ACHN (cell line): ENCODE measurements at places on chromosomes 2 and 18.

- DNase-seq: no peak
Observed at GRCh38 chr2:25844089-25844488, 34.2 kb downstream of the ASXL2 start.

- DNase-seq: peak; percentile 64
Observed at GRCh38 chr2:44016282-44016681, 20.5 kb upstream of the LRPPRC start.

DNA sequence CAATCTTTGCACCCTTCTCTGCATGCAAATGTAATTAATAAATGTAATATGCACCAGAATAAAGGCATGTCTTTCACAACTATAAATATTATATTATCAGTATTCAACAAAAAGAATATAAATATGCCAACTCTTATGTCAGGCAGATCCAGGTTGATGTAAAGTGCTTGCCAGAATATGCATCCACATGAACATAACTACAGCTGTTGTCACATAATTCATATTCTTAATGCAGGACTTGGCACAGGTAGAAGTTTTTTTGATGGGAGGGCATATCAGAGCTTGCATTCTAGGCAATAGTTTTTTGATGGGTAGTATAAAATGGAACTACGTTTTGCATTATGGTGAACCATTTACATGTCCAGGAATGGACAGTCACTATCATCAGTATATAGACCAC is 544.3 kb downstream of the ZNF804A start:
- no peak for DNase-seq

GRCh38 chr2:64405581-64406406 is 48.2 kb upstream of the LGALSL start:
- DNase-seq: no peak

GRCh38 chr2:64869126-64869525 is 120.1 kb upstream of the SLC1A4 start:
- DNase-seq: no peak

GRCh38 chr2:10524851-10525572 is 76.9 kb upstream of the ODC1 start:
- no peak for DNase-seq

- DNase-seq: no peak
Observed at GRCh38 chr18:58021504-58021903, 22.5 kb upstream of the NEDD4L start.

GRCh38 chr18:58416014-58416703 is 212.7 kb downstream of the ALPK2 start:
- no peak for DNase-seq

GRCh38 chr18:39596891-39597290 is 2031.3 kb upstream of the CELF4 start:
- DNase-seq: no peak

DNA sequence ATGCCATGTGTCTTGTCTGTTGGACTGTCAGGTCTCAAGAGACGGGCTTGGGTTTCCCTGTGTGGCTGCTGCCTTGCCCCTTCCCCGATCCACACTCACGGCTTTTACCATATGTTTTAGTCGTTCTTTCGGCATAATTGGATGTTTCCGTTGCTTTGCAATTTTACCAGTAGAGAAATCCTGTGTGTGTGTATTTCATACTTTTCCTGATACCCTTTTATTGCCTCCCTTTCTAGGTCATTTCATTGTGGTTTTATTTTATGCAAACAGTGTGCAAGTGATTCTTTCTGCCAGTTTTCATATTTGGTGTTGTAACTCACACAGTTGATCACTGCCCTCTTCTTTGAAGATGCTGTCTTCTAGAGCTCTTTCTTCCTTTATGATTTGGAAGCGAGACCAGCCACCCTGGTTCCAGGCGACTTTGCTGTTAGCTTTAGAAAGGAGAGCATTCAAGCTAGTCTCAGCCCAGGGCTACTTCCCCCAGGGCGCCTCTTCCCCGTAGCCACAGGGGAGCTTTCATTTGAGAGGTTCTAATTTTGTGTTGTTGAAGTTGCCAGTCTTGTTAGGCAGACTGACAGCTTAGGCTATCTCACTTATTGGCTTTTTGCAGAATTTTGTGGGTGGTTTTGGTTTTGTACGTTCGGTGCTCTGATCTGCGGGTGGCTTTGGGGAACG is 17.0 kb downstream of the SH3BP4 start:
- DNase-seq: no peak

- peak; percentile 50 for DNase-seq
Observed at GRCh38 chr2:169877398-169877797, 50.1 kb downstream of the UBR3 start.

DNA sequence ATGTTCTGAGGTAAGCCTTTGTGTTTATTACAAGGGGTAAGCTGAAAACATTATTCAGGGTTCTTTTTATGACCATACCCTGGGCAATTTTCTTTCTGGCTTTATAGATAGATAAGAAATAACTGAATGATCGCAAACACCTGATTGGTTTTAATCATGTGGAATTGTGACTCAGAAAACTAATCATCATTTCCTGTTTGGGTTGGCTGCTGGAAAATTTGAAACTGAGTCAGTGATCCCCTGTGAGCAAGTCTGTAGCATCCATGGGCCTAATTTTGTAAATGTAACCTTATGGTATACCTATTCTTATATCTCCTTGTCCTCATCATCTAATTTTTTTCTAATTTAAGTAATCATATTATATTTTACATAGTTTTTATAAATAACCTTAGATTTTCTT is 34.3 kb downstream of the CCDC68 start:
- DNase-seq: no peak

DNA sequence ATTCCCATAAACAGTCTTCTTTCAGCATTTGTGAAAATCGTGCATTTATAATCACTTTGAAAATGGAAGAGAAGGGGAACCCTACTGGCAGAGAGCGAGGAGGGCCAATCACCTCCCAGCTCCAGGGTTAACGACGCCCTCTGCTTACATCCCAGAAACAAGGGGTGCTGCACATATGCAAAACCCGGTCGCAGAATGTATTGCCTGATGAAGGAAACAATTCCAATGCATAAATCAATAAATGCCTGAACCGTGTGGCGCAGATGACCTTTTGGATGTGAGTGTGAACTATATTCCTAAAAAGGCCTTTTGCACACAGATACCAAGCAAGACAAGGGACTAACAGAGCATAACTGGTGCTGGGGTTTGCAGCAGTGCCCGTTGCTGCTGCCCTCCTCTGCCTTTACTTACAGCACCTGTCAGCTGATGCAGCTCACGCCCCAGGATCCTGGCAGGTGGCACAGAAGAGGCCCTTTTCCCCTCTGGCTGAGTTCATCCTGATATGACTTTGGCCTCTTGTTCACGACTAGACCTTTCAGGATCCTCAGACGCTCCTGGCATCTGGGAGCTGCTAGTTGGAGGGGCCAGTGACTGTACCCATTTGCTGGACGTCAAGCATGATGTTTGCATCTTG is 67.8 kb downstream of the MYT1L start:
- DNase-seq: no peak
